OCI-M1 (cell line): ENCODE measurements at places on chromosomes 12 and 14.
A peak's percentile ranks its signal among the peaks of the same experiment; 100 is the strongest.

- no peak for DNase-seq
Measured at GRCh38 chr12:108751821-108752220, 20.5 kb upstream of the CORO1C start.

- no peak for DNase-seq
Measured at GRCh38 chr12:92111256-92111655, 34.4 kb downstream of the BTG1 start.

DNA sequence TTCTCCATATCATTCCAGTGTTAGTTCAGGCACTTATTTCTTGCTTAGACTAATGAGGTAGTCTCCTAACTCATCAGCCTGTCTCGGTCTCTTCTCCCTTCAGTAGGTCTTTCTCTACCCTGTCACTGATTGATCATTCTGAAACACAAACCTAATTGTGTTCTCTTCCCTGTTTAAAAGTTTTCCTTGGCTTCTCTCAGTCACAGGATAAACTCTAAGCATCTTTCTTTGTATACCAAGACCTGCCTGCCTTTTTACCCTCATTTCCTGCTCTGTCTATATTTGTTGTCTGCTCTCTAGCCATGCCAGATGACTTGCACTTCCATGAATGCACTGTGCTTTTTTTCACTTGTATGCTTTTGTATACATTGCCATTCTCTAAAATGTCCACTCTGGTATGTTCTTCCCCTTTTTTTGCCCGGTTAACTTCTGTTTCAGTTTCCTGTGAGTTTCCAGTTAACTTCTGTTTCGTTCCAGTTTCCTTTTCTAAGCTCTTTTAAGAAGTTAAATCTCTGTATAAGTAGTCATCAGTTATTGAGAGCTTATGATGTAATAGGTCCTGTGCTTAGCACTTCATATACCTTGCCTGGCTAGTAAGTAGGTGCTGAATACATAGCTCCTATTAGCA is 12.8 kb downstream of the DIP2B start:
- peak; percentile 89 for DNase-seq

DNA sequence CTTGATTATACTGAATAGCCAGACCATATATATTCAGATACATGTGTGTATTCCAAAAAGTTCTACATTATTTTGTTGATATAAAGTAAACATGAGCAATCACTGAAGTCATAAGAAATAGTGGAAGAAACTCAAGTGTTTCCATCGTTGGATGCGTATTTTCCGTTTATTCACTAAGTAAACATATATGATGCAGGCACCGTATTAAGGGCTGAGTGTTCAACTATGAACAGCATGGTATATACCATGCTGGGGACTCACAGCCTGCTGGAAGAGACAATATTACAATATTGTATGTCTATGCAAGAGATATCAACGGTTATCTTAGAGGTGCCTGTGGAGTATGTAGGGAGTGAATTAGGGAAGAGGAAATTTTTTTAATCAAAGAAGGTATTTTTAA is 1.2 kb downstream of the PYROXD1 start:
- peak; percentile 67 for DNase-seq

DNA sequence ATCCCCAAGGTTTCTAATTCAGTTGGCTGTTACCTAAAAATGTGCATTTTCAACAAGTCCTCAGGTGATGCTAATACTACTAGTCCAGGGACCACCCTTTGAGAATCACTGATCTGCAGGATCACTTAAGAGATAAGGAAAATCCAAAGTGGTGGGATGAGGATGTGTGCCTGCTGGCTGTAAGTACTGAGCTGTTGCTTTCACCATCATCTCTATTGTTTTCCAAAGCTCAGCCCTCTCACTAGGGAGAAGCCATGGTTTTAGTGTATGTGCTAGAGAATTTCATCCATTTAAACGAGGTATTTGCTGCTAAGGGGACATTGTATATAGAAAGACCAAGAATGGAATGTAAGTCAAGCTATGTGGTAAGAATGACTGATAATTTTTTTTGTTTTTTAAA is 202.3 kb downstream of the KIF21A start:
- no peak for DNase-seq

DNA sequence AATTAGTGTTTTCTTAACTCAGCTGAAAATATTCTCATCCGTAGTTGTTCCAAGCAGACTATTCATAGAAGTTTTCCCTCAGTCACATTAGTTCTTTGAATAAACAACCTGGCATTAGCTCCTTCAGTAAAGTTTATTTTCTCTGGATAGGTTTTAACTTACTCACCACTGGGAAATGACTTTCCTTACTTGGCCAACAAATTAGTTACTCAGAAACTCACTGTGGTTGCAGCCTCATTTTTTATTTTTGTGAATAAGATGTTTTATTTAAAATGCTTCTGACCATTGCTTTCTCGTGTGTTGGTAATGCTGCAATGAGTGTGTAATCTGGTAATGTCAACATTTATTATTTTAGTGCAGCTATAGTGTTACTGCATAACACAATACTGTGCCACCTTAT is 74.9 kb downstream of the NOVA1 start:
- DNase-seq, result no peak

DNA sequence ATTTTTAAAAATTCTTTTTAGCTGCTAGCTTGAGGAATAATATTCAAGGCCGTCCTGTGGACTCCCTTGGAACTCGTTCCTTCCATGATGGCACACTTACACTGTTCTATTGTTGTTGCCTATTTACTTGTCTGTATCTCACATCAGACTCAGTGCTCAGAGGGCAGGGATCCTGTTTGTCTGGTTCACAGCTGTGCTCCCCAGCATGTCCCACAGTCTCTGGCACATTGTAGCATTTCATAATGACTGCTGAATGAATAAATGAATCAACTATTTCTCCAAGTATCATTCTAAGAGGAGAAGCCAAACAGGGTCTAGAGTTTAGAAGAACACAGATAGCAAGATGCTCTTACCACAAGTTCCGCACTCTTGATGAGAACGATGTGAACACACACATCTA is 48.0 kb downstream of the NTN4 start:
- no peak for DNase-seq
